ENCODE measurements at places on chromosomes 11 and 22. TPM values are rescaled to one million over a fixed set of nuclear protein-coding genes. Genes with fewer than 3 reads are reported as not detected.

GRCh38 chr11:59284773-59285129, 72.0 kb upstream of the MPEG1 start:
- DNase-seq = no peak

- no peak for DNase-seq
These were observed 62.7 kb upstream of the BARX2 start for GRCh38 chr11:129312730-129313503.

DNA sequence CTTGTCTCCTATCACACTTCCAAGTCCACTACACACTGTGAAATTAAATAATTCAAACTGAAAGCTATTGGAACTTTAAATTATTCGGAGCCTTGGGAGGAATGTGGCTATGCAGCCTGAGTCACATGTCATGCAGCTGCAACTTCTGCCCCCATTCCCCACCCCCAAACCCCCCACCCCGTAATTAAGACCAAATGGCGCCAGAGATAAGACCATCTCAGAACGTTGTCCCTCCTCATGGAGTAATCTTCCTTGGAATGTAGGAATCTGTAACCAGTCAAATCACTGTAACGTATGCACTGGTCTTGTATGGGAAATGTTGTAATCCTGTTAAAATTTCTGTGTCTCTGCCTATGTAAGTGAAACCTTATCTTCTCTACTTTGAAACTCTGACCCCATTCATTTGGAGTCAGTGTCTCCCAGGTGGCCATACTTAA, 37.0 kb downstream of the GAB2 start:
- no peak for DNase-seq

DNA sequence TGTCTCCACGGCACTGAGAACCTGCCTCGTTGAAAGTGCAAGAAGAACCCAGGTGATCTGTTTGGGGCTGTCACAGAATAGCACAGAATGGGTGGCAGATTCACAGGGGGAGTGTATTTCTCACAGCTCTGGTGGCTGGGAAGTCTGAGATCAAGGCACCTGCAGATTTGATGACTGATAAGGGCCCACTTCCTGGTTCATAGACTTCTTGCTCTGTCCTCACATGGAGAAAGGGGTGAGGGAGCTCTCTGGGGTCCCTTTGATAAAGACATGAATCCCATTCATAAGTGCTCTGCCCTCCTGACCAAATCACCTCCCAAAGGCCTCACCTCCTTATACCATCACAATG, 198.5 kb upstream of the SORL1-AS1 start:
- DNase-seq = no peak

DNA sequence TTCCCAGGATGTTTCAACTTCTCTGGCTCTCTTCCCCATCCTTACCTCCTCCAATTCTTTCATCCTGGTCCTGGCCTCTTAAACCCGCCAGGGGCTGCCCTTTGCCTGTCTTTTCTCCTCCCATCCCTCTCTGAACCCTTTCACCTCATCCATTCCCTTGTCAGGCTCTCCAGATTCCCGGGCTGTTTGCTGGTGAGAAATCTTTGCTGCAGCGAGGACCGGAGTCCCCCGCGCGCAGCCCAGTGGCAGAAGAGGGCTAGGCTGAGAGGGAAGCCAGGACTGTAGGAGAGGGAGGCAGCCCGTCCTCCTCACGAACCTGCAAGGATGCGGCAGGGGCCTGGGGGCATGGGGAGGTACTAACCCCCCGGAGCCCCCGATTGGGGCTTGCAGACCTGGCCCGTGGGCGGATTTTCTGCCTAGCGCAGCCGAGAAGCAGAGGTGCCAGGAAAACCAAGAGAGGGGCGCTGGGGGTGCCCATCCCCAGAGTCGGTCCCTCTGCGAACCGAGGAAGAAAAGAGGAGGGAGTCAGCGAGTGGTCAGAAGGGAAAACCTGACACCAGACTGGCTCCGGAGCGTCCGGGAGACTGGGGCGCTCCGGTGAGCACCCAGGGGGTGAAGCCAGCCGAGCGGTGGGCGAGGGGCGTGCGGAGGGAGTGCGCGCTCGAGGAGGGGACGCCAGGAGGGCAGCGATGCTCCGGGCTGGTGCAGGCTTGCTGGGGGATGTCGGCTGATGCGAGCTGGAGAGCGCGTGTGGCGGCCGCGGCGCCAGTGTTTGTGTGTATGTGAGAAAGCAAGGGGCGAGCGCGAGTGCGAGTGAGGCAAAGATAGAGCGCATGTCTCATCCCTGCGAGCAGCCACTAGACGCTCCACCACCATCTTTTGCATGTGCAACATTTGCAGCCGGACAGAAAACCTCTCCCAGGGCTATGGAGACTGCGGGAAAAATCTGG, at the start of gene GRIA4:
Gene GRIA4, plus strand, starts transcription at position 242 of the 950 bp plus-strand sequence. CDS start 925 bp downstream, outside the sequence.
- DNase-seq = peak; percentile 58

DNA sequence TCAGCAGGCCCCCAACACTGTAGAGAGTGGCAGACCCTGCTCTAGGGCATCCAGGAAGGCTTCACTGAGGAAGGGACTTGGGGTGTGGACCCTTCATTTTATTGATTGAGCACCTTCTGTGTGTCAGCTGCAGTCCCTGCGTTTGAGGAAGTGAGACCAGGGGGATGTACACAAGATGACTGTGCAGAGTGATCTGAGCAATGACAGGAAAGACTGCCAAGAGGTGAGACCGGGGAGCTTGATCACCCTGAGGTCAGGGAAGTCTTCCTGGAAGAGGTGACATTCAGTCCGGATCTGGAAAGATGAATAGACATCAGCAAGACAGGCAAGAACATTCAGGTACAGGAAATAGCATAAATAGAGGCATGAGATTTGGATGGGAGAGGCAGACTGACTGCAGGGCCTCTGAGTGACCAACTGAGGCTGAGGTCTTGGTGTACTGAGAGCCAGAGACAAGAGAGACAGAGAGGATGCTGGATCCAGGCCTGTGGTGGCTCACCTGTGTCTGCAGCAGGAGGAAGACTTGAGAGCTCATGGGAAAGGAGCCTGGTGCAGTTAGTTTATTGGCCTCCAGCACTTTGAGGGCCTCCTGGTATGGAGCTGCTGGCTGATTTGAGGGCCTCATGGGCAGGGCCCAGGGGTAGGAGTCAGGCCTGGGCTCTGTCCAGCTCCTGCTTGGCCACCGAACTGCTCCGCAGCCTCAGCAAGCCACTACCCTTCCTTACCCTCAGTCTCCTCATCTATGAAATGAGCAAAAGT, 5.2 kb downstream of the DGAT2 start:
- peak; percentile 61 for DNase-seq

DNA sequence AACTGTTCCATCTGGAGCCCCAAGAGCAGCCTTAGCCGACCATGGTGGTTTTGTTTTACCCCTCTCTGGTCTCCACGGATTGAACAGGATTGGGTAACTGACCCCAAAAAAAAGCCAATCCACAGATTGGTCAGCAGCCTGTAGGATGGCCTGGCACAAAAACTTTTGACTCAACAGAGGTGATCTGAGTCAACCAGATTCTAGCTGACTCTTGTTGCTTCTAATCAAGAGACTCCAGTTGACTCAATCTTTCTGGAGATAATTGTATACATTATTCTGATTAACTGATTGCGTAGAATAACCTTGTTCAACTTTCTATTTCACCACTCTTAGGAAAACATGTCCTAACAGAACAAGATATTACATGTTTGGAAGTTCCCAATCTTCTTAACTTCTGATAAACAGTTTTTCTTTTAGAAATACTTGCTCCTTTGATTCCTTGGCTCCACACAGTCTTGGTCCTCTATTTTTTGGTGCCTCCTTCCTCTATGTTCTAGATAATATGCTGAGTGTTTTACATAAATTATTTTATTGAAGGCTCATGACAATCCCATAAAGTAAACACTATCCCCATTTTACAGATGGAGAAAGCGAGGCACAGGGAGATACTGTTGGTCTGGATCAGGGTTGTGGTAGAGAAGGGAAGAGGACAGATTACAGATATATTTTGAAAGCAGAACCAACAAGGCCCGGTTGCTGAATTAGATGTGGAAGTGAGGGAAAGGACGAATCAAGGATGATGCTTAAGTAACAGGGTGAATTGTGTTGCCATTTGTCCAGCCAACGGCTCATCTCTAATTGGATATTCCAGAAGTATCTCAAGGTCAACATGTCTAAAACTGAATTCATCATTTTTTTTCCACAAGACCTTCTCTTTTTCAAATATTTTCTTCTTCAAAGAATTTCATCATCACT, 11.5 kb upstream of the ZC3H12C start:
- DNase-seq = no peak

- no peak for DNase-seq
These were observed 7.0 kb downstream of the ISX start for GRCh38 chr22:35072925-35073324.

- no peak for DNase-seq
These were observed 202.2 kb upstream of the SORL1-AS1 start for GRCh38 chr11:121654843-121655536.

GRCh38 chr22:35622191-35622913, 5.2 kb upstream of the MB start:
- no peak for DNase-seq

DNA sequence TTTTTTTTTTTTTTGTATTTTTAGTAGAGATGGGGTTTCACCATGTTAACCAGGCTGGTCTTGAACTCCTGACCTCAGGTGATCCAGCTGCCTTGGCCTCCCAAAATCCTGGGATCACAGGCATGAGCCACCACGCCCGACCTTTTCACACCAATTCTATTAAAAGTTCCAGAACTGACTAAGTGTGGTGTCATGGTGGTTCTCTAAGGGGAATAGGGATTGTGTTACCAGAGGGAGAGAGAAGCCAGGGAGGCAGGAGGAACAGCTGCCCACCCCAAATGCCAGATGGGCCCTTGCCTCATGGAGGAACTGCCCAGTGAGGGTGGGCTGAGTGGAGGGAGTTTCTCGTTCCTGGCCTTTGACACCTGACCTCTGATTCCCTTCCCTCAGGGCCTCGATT, 5.9 kb downstream of the RPS6KA4 start:
- DNase-seq = no peak

- DNase-seq = no peak
These were observed 73.5 kb downstream of the RNF169 start for GRCh38 chr11:74822170-74822569.

DNA sequence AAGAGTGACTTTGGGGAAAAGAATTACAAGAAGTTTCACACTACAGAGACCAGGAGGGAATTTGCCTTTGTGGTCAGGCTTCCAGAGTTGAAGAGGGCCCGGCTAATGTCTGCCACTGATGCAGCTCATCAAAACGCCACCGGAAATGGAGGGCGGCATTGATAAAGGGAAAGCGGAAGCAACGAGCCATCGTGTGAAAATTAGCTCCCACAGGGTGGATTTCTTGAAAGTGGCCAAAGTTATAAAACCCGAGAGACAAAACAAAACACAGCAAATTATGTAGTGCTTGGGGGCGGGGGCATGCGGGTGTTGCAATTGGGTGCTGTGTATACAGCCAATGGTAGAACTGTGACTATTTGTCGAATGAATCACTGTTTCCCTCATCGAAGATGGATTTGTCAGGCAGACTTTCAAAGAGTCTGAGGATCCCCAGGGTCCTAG, 113.0 kb downstream of the ADAMTS15 start:
- DNase-seq = no peak

DNA sequence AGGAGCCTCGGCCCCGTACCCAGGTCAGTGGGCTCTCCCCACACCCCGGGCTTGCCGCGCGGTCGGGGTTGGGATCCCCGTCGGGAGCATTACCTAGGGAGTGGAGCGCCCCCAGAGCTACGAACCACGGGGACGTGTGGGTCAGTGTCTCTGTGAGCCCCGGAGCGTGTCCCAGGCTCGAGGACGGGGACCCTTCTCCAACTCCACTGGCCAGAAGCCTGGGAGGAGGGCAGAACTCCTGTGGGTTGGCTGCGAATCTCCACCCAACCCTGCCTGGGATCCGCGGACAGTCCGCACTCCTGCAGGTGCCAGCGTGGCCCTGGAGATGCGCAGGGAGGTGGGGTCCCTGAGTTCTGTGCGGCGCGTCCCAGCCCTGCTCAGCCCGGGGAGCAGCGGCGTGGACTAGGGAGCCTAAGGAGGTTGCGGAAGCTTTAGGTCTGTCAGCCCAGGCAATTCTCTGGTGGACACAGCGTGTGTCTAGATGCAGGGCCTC, 346 bp downstream of the PPFIBP2 start:
- DNase-seq = peak; percentile 77

ZNF280B gene
- total RNA-seq = 0.29 TPM

IGF2 gene
- total RNA-seq = 83.5 TPM

C22orf15 gene
- total RNA-seq = 0.69 TPM

SCO2 gene
- 5.1 TPM for total RNA-seq

BET1L gene
- total RNA-seq = 50.3 TPM

DCUN1D5 gene
- 18.1 TPM for total RNA-seq

JRKL gene
- total RNA-seq = 15.4 TPM

OR51B2 gene
- total RNA-seq = not detected

RFPL2 gene
- total RNA-seq = not detected

FIBIN gene
- 80.9 TPM for total RNA-seq

Measured in aorta (tissue), 5 donors.